Stimulated activated CD8-positive, alpha-beta memory T cell treated with anti-CD3 and anti-CD28 coated beads, Interleukin-4, amount 100 ng/mL, for 4 hours (primary cell): ENCODE measurements at places on chromosomes 11 and 22.

GRCh38 chr11:106288822-106289387, 211.4 kb downstream of the AASDHPPT start:
- DNase-seq: no peak

DNA sequence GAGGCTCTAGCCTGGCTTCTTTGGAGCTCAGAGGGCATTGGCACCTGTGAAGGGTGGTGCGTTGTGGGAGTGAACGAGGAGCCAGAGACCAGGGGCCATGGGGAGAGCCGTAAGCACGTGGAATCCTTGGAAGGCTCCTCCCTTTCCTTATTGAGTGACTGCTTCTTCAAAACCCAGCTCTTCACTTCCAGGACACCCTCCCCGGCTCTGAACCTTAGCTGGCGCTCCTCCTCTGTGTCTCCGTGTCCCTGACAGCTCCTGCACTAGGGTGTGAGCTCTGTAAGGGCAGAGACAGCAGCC, 26.3 kb downstream of the POLR3H start:
- DNase-seq: no peak

DNA sequence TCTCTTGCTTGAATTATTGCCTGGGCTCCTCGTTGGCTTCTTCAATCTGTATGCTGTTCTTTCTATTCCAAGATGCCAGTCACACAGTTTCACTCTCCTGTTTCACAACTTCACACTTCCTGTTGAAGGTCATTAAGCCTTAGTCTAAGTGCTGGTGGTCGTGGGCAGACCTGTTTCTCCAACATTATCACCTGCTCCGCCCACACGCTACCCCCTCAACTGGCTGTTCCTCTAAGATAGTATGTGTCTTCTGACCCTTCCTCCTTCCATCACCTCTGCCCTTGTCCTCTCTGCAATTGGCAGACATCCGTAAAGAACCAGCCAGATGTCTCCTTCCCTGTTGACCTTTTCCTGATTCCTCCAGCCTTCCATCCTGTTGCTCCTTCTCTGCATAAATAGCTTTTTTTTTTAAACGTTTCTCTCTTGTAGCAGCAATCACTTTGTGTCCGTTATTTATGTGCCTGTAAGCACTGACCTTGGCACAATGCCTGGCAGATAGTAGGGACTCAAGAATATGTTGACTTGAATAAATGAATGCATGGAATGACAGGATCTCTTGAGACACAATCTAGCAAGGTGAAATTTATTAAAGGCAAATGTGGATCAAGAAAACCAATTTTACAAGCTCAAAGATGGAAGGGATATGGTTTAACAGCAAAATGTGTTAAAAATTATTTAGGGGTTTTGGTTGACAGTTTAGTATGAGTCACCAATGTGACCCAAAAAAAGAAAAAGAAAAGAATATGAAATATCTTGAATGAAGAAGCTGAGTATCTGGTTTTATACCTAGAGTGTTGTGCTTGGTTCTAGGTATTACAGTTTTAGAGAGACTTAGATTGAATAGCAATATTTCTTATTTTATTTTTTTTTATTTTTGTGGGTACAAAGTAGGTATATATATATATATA, 12.6 kb downstream of the DIXDC1 start:
- DNase-seq: no peak

DNA sequence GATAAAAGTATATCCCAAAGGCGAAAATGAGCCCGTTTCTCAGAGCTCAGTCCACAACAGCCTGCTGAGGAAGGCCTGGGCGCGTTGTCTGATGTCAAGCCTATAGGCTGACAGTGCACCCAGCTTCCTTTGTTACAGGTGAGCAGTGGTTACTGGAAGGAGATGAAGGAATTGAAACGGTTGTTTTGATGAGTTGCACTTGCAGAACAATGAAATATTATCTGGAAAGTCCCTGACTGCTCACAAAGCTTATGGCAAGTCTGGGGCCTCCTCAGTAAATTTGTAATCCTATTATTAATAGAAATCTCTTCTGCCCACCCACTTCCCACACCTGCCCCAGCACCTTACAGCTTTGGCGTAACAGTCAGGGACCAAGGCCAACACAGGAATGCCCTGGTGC, 77.8 kb downstream of the C11orf91 start:
- no peak for DNase-seq

GRCh38 chr11:3969613-3970012, 114.1 kb downstream of the STIM1 start:
- no peak for DNase-seq

DNA sequence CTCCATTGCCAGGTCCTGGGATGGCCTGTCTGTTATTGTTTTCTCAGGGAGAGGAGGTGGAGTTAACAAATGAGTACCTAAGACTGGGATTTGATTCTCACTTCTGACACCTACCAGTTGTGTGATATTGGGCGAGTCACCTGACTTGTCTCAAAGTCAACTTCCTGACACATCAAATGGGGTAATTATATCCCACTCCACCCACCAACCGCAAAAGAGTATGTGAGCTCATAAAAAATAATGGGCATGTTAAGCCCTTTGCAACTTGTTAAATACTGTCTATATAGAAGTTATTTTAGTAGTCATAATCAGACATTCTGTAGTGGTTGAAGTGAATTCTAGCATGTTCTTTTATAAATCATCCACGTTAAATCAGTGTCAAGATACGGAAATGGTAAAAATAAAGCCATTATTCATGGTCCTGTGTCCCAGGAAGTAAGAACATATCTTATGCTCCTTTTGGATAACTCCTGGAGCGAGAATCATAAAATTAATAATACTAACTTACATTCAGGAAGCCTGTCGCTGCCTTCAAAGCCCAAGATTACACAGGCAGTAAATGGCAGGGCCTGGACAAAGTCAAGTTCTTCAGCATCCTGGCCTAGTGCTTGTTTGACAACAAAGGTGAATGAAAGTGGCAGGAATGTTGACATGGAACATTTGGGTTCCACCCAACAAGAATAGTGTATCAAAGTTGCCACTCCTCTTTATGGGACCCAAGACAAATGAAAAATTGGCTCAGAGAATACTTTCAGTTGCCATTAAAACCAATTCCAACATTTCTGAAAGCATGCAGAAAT, 54.3 kb downstream of the SYTL2 start:
- peak; percentile 35 for DNase-seq

- DNase-seq: peak; percentile 19
Observed at GRCh38 chr11:2196970-2197770, 25.6 kb upstream of the TH start.

- no peak for DNase-seq
Observed at GRCh38 chr11:93250326-93250725, 52.5 kb upstream of the SLC36A4 start.

GRCh38 chr22:17775781-17776465, 1.7 kb upstream of the BID start:
- DNase-seq: no peak

DNA sequence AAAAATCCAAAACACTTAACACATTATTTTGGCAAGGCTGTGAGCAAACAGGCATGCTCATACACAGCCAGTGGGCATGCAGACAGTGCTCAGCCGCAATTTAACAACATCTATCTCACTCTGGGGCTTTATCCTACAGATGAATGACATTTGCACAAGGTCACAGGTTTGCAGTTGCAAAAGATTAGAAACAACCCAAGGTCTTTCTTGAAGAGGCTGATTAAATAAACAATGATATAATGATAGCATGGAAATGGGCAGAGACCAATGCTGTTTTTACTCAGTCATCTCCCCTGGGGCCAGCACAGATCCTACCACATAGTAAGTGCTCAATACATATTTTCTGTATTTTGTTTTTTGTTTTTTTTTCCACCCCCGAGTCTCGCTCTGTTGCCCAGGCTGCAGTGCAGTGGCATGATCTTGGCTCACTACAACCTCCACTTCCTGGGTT, 9.4 kb downstream of the A4GALT start:
- DNase-seq: no peak

- DNase-seq: no peak
Observed at GRCh38 chr22:48871176-48871840, 956.4 kb downstream of the BRD1 start.

- DNase-seq: no peak
Observed at GRCh38 chr11:64583296-64584262, 7.4 kb upstream of the SLC22A12 start.

GRCh38 chr11:69813839-69814238, 5.4 kb downstream of the FGF3 start:
- no peak for DNase-seq

- no peak for DNase-seq
Observed at GRCh38 chr11:113705871-113706655, at the start of gene TMPRSS5. TMPRSS5 (minus strand) TSS chr11:113706308; CDS start chr11:113706224, 84 bp downstream.

- no peak for DNase-seq
Observed at GRCh38 chr11:96817482-96818399, 427.9 kb downstream of the JRKL start.

- DNase-seq: no peak
Observed at GRCh38 chr22:40023341-40023841, 28.6 kb downstream of the FAM83F start.

DNA sequence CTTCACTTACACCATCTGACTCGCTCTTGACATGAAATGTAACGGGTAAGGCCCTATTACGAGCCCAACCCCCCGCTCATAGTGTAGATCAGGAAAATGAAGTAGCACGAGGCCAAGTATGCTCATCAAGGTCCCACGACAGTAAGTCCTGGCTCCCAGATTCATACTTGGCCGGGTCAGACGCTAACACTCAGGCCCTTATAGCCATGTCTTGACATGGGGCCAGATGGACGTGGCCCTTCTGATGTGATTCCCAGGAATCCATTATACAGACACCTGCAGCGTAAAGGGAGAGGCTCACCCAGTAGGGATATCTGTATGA, 175.1 kb downstream of the CEP164 start:
- no peak for DNase-seq

DNA sequence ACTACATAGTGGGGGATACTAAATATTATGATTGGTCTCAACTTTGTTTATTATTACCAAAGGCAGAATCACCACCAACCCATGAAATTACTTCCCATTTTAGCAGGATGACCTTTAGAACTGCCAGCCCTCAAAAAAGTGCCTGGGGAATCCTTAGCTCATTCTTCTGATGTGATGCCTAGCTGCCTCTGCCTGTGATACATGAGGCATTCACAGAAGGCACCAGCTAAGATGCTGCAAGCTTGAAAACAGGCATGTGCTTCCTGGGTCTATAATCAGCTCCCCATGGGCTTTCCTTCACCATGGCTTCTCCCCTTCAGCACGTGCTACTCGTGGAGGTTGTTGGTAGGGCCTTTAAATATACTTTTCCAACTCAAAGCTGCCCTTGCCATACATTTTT, 50.4 kb upstream of the ARHGAP20 start:
- no peak for DNase-seq

DNA sequence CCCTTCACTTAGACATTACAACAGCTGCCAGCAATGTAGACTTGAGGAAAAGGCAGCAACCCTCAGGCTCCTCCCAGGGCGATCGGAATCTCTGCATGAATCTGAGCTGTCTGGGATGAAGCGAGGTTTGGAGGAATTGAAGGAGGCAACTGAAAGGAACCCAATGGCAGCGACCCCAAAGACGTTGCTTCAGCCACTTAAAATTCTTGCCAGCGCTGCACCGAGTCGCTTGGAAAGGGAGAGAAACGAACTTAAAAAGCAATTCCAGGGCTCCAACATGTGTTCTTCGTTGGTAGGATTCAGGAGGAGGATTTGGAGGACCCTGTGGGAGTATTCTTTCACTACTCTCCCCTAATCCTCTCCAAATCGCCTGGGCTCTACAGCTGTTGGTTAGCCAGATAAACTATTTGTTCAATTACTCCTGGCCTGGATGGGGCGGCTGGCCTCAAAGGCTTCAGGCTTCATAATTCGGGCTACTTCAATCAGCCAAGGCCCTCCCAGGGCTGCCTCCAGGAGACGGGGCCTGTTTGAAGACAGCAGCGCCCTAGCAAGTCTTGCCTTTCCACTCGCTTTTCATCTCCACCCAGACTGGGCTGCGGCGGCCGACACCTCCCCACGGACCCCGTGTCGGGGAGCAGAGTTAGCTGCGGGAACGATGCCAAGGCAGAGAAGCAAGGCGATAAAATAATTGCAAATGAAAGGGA, 72.4 kb upstream of the TMEM45B start:
- DNase-seq: no peak

- no peak for DNase-seq
Observed at GRCh38 chr11:35717043-35717442, 54.5 kb downstream of the TRIM44 start.

GRCh38 chr22:39094717-39095389, 2.2 kb upstream of the APOBEC3H start:
- DNase-seq: no peak

GRCh38 chr11:45289369-45289768, 3.2 kb upstream of the SYT13 start:
- DNase-seq: no peak

GRCh38 chr22:32066820-32067219, 23.8 kb downstream of the SLC5A1 start:
- DNase-seq: no peak

DNA sequence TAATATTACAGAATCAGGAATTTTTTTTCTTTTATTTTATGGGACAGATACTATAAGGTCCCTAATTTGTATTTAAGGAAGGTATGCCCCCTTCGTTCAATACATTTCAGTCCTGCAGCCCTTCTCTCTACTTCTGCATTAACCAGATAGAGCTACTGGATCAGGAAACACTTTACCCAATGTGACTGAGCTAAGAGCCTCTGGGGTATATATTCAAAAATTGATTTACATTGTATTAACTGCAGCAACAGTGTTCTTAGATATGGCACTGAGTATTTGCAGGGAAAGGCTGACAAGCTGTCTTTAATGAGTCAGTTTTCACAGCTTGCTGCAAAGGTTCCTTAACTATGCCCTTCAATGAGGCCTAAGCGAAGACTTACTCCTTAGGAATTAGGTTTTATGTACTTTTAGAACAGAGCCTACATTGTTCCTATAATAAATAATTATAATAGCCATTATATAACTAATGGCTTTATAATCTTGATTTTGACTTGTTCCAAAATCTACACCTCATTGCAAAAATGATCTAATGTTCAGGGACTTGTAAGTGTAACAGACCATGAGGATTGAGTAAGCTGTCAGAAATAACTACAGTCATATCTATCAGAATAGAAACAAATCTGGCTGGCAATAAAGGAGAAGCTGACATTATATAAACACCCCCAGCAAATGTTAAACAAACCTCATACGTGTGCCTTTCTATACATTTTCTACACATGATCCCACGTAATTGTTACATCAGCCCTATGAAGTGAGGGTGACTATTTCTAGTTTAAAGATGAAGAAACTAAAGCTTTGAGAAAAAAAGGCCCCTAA, 55.0 kb downstream of the DDI1 start:
- no peak for DNase-seq

- DNase-seq: no peak
Observed at GRCh38 chr11:110935018-110935640, 222.9 kb upstream of the ARHGAP20 start.
